GM23338 (cell line): ENCODE measurements at places on chromosomes 6 and 20. TPM values are rescaled to one million over a fixed set of nuclear protein-coding genes. Genes with fewer than 3 reads are reported as not detected.

GRCh38 chr6:116596815-116597214 is 19.5 kb upstream of the RSPH4A start:
- H3K36me3 ChIP-seq, result peaks cover 6% of the 10 kb centered on the region; the same call in 1 of the 2 replicates
- H3K27me3 ChIP-seq, result no peaks in the 10 kb centered on the region
- no peak overlapping the region for H3K27ac ChIP-seq
- no peak overlapping the region for H3K4me3 ChIP-seq
- DNase-seq, result peak; percentile 59
- H3K4me1 ChIP-seq, result no peaks in the 10 kb centered on the region

DNA sequence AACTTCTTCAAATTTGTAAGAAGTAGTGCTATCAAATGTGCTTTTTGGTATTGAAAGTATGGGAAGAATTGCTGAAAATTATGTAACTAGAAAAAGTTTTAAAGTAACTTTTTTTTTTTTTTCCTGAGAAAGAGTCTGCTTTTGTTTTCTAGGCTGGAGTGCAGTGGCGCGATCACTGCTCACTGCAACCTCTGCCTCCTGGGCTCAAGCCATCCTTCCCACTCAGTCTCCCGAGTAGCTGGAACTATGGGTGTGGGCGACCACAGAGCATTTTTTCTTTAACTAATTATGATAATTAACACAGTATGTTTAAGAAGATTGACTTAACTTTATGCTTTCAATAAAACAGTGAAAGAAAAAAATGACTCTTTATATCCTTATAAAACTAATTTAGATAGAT is 38.4 kb downstream of the BMP5 start:
- H3K27ac ChIP-seq, result no peak overlapping the region
- no peaks in the 10 kb centered on the region for H3K36me3 ChIP-seq
- no peaks in the 10 kb centered on the region for H3K4me1 ChIP-seq
- no peak for DNase-seq

- H3K4me1 ChIP-seq, result peaks cover 16% of the 10 kb centered on the region
- peaks cover 35% of the 10 kb centered on the region for H3K36me3 ChIP-seq
- H3K4me3 ChIP-seq, result peak overlapping the region; percentile 82
- DNase-seq, result peak; percentile 45
- H3K27ac ChIP-seq, result no peak overlapping the region
Observed at GRCh38 chr20:62122654-62123449, 577 bp downstream of the LSM14B start.

- no peaks in the 10 kb centered on the region for H3K27me3 ChIP-seq
- no peak for DNase-seq
- H3K4me1 ChIP-seq, result no peaks in the 10 kb centered on the region
- H3K27ac ChIP-seq, result no peak overlapping the region
- H3K4me3 ChIP-seq, result no peak overlapping the region
Observed at GRCh38 chr6:65123521-65123920, 583.5 kb downstream of the EYS start.

DNA sequence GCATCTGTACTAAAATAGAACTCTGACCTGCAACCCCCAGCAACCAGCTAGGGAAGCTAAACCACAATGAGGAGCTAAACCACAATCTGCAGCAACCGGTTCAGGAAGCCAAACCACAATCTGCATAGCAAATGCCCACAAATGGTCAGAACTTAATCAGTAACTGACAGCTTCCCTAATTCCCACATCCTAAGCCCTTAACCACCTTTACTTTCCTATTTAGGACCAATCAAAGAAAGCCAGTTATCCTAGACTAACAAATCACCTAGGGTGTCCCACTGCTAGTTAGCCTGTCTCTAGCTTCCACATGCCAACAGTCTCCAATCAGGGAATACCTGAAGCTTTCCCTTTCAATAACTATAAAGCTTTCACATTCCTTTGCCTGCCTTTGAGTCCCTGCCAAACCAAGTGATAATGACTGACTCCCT is 424.6 kb upstream of the PTCHD4 start:
- no peaks in the 10 kb centered on the region for H3K36me3 ChIP-seq
- no peak overlapping the region for H3K4me3 ChIP-seq
- no peaks in the 10 kb centered on the region for H3K27me3 ChIP-seq
- no peak overlapping the region for H3K27ac ChIP-seq
- H3K4me1 ChIP-seq, result no peaks in the 10 kb centered on the region

- H3K4me1 ChIP-seq, result no peaks in the 10 kb centered on the region
- H3K36me3 ChIP-seq, result no peaks in the 10 kb centered on the region; the same call in 1 of the 2 replicates
- H3K27ac ChIP-seq, result no peak overlapping the region
- H3K4me3 ChIP-seq, result no peak overlapping the region
- DNase-seq, result no peak
- no peaks in the 10 kb centered on the region for H3K27me3 ChIP-seq
Observed at GRCh38 chr6:166477647-166478365, 95.1 kb upstream of the MPC1 start.

- 0 out of 2 replicates have a peak, but pooled peaks cover 4% of the 10 kb centered on the region for H3K4me1 ChIP-seq
- no peak for DNase-seq
- H3K27me3 ChIP-seq, result no peaks in the 10 kb centered on the region
- no peak overlapping the region for H3K27ac ChIP-seq
- no peak overlapping the region for H3K4me3 ChIP-seq
Observed at GRCh38 chr6:161023316-161023715, 31.7 kb downstream of the MAP3K4 start.

DNA sequence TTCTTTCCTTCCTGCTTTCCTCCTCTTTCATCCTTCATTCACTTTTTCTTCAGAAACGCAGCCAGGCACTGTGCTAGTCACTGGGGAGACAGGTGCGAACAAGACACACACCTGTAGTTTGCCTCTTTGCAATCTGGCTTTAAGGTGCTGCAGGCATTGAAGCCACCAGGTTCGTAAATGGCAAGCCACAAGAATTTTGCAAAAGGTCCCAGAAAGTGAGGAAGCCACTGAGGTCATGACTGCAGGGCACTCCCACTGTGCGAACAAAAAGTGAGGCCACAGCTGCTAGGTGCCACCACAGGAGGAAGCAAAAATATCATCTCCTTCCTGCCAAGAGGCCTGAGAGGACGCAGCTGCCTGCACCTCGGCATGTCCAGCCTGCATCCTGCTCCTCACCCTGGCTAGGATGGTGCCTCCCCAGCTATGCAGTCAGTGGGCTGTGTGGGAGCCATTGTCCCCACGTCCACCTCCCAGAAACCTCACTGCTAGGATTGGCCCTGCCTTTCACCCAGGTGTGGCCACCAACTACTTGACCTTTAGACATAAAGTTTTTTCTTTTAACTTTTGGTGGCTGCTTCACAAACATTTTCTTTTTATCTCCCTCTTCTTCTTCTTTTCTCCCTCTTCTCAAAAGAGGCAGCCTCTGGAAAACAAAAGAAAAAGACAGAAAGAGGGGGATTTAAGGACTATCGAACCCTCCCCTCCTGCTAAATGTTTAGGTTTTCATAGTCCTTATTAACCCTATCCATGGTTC is 230.8 kb downstream of the BCAS1 start:
- DNase-seq, result no peak
- H3K36me3 ChIP-seq, result no peaks in the 10 kb centered on the region
- no peak overlapping the region for H3K27ac ChIP-seq

GRCh38 chr6:169173532-169174268 is 79.9 kb downstream of the THBS2 start:
- no peak for DNase-seq
- no peak overlapping the region for H3K4me3 ChIP-seq
- no peaks in the 10 kb centered on the region for H3K27me3 ChIP-seq
- no peaks in the 10 kb centered on the region for H3K36me3 ChIP-seq
- no peaks in the 10 kb centered on the region for H3K4me1 ChIP-seq

- H3K36me3 ChIP-seq, result no peaks in the 10 kb centered on the region
- H3K27ac ChIP-seq, result no peak overlapping the region
- no peaks in the 10 kb centered on the region for H3K27me3 ChIP-seq
- H3K4me3 ChIP-seq, result no peak overlapping the region
Observed at GRCh38 chr6:26394289-26394688, 7.8 kb upstream of the BTN3A1 start.

DNA sequence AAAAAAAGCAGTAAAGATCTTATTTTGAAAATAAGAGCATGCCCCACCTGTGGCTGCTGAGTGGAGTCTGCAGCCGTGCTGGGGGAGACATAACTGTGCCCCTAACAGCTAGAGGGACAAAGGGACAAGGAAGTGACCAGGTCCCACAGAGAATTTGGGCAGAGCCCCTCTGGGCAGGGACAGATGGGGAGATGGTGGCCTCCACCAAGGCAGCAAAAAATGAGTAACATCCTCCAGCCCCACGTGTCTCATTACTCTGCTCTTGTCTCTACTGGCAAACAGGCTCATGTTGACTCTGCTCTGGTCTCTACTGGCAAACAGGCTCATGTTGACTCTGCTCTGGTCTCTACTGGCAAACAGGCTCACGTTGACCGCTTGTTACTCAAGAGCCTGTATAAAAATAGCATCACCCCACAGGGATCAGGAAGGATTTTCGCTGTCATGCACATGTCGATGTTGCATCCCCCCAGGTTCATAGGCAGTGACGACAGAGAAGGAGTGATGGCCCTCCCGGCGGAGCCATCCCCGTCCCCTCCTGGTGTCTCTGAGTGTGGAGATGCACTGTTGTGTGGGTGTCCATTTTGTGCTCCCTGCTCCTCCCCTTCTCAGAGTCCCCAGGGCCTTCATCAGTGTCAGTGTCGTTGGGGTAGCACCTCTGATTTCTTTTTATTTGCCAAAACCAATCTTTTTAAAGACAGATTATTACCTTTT is 17.3 kb upstream of the PCMTD2 start:
- H3K27me3 ChIP-seq, result no peaks in the 10 kb centered on the region
- no peaks in the 10 kb centered on the region for H3K4me1 ChIP-seq
- H3K27ac ChIP-seq, result no peak overlapping the region
- no peak for DNase-seq
- no peak overlapping the region for H3K4me3 ChIP-seq
- no peaks in the 10 kb centered on the region for H3K36me3 ChIP-seq

GRCh38 chr6:69096681-69097080 is 461.6 kb downstream of the ADGRB3 start:
- H3K27me3 ChIP-seq, result no peaks in the 10 kb centered on the region
- no peak overlapping the region for H3K4me3 ChIP-seq
- no peaks in the 10 kb centered on the region for H3K36me3 ChIP-seq
- H3K27ac ChIP-seq, result no peak overlapping the region

DNA sequence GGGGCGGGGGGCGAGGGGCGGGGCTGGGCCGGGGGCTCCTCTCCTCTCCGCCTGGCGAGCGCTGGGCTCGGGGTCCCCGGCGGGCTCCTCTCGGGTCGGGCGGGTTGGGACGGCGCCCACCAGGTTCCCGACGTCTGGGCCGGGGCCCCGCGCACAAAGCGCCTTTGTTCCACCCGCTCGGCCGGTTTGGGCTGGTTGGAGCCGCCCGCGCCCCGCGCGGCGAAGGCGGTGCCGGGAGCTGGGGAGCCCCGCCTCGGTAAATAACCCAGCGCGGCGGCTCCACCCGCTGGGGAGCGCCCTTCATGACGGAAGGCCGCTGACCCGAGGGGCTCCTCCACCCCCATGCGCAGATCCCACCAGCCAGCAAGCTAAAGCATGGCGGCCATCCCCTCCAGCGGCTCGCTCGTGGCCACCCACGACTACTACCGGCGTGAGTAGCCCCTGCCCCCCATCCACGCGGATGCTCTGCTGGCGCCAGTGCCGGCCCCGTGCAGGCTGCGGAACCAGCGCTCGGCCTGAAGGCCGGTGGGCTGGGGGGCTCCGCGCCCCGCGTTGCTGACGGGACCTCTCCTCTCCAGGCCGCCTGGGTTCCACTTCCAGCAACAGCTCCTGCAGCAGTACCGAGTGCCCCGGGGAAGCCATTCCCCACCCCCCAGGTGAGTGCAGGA is 503 bp downstream of the PPDPF start:
- H3K4me3 ChIP-seq, result peak overlapping the region; percentile 86
- H3K4me1 ChIP-seq, result peaks cover 12% of the 10 kb centered on the region; the same call in 1 of the 2 replicates
- no peaks in the 10 kb centered on the region for H3K27me3 ChIP-seq
- no peaks in the 10 kb centered on the region for H3K36me3 ChIP-seq

DNA sequence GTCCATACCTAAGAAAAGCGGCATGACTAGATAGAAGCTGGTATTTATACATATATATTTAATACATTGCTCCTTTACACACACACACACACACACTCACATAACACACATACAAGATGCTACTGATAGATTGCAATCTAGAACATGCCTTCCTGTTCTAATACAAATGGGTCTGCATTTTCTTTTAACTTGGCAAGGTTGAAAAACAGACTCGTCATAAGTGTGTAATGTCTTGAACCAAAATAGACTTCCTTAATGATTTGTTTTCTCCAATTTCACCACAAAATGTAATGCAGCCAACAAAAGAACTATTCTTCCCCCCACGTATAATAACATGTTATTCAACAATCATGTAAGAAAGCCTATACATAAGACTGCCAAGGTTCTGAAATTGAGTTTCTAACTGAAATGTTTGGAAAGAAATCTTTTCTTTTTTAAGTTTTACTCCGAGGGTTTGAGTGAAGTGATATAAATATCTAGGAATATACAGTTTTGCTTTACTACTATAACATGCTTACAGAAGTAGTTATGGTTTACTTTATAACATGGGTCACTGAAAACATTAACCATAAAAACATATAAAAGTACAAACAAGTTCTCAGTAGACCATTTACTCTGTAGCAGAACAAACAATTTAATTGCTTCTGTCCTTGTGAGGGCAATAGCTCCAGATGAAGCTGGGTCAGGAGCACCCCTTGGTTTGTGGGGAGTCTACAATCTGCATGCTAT is 207.5 kb downstream of the FOXC1 start:
- no peak for DNase-seq
- no peaks in the 10 kb centered on the region for H3K27me3 ChIP-seq
- no peaks in the 10 kb centered on the region for H3K36me3 ChIP-seq
- no peak overlapping the region for H3K27ac ChIP-seq

- H3K27ac ChIP-seq, result no peak overlapping the region
- H3K27me3 ChIP-seq, result no peaks in the 10 kb centered on the region
- H3K4me3 ChIP-seq, result no peak overlapping the region
- DNase-seq, result no peak
- no peaks in the 10 kb centered on the region for H3K4me1 ChIP-seq
Observed at GRCh38 chr6:63817492-63818050, 182.0 kb downstream of the PHF3 start.

- H3K36me3 ChIP-seq, result peaks cover 4% of the 10 kb centered on the region
- DNase-seq, result peak; percentile 84
- peaks cover 19% of the 10 kb centered on the region for H3K4me1 ChIP-seq
- peak within 1 kb of the TSS; percentile 78 for H3K4me3 ChIP-seq
- H3K27me3 ChIP-seq, result no peaks in the 10 kb centered on the region
Observed at GRCh38 chr20:33674294-33675135, at the start of gene NECAB3. Gene NECAB3, minus strand, starts transcription at chr20:33674428. Its CDS starts 76 bp downstream, at chr20:33674352.

DNA sequence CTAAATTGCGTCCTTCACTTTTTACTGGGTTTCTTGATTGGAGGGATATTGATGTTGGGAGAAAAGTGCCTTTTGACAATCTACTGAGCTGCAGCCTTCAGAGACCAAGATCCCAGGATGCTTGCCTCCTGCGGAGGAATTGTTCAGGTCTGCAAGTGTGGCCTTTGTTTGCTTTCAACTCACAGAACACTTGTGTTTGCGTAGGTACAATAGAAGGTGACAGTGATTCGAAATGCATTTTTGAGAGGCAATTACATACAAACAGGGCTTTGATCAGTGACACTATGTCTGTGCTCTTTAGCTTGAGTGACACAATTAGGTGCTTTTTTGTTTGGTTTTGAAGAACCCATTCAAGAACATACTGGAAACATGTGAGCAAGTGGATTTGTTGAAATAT is 600.6 kb downstream of the QKI start:
- DNase-seq, result peak; percentile 35
- H3K4me3 ChIP-seq, result no peak overlapping the region
- no peak overlapping the region for H3K27ac ChIP-seq

Gene LY86
- 0.28 and 0.29 TPM in 2 replicates for polyA plus RNA-seq

Gene LSM2
- 140 and 143 TPM in 2 replicates for polyA plus RNA-seq

Gene KCNK15
- 3.3 and 4.3 TPM in 2 replicates for polyA plus RNA-seq

Gene MMP24OS
- 25.4 and 31.6 TPM in 2 replicates for polyA plus RNA-seq

Gene SAMD3
- 3.2 and 3.8 TPM in 2 replicates for polyA plus RNA-seq

Gene HEY2
- polyA plus RNA-seq, result 7.7 and 8.5 TPM in 2 replicates

Gene OTOR
- polyA plus RNA-seq, result not detected in 2 replicates

Gene WASF1
- 27.4 and 28.1 TPM in 2 replicates for polyA plus RNA-seq

Gene DLL1
- polyA plus RNA-seq, result 2.2 and 2.6 TPM in 2 replicates
